ENCODE measurements at places on chromosomes 16 and 17.

GRCh38 chr17:4591529-4591928 lies 7.2 kb downstream of the SMTNL2 start:
- no peak for DNase-seq

DNA sequence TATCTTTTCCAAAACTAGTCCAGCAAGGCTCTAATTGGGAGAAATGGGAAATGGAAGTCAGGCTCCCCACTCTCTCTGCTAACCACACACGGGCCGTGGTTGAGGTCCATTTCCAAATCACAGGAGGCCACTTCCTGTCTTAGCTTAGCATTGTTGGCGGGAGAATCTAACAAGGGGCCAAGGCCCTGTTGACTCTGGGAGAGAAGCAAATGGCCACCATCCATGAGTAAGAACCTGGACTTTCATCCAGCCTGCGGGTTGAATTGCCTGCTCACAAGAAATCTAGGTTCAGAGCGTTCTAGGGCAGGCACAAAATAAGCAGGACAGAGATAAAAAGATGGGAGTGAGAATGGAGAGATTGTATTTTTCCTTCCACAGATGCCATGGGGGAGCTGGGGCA lies 5.7 kb downstream of the FAM20A start:
- DNase-seq: no peak

DNA sequence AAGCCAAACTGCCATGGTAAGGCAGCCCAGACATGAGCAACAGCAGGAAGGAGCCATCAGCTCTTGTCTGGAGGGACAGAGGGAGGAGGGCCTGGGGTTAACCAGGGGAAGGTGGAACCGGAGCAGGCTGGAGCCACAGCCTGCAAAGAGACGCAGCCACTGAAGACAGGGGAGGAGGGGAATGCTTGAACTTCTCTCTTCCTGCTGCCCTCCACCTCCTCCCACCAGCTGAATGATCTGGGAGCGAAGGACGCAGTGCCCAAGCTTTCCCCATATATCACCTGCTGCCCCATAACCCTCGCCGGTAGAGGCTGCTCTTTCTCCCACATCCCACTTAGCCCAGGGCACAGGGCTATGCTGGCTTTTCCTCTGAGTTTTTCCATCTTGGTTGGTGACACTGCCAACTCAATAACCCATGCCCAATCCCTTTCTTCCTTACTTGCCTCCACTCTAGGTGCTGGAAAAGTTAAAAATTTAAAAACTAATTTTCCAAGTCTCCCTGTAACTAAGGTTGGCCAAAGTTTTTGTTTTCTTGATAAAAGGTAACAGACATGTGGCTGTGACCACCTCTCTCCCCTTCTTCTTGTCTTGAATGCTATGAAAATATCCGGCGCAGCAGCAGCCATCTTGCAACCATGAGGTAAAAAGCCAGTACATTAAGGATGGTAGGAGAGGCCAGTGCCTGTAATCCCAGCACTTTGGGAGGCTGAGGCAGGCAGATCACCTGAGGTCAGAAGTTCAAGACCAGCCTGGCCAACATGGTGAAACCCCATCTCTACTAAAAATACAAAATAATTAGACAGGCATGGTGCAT lies 21.8 kb upstream of the CACNG4 start:
- DNase-seq: no peak

GRCh38 chr17:65901394-65901793 lies 290.5 kb downstream of the CEP112 start:
- no peak for DNase-seq

All from stimulated activated naive CD4-positive, alpha-beta T cell treated with Interleukin-2 at 50 U/mL for 16 hours (primary cell).